ENCODE measurements at places on chromosomes 7 and 10.

GRCh38 chr7:129184981-129185670 is 3.3 kb upstream of the SMO start:
- DNase-seq: no peak

GRCh38 chr7:332646-333392 is 42.8 kb downstream of the FOXL3 start:
- DNase-seq: peak; percentile 62

- DNase-seq: no peak
These were observed 94.8 kb downstream of the KCNMA1 start for GRCh38 chr10:77542710-77543259.

DNA sequence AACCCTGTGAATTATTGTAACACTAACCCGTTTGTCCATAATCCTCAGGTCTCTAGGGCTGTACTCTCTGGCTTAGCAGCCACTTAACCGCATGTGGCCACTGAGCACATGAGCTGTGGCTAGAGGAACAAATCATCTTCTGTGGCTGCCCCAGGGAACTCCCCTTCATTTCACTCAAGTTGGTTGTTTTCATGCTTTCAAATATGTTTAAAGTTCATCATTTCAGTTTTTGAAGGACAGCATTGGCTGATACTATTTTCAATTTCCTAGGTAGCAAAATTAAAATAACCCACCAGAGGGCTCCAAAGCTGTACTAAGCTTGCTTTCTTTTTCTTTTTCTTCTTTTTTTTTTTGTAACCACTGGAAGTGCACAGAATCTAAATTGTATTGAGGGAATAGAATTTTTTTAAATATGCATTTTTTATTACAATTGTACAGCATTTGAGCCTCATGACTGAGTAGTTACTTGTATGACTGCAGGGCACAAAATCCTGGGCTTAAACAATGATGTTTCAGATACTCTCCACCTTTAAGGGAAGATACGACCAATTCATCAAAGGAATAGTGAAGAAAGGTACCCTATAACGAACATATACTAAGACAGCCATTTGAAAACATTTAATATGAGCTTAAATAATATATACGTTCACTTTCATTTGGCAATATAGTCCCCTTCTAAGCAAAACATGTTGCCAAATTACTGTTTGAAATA is 38.6 kb downstream of the MRC1 start:
- DNase-seq: no peak

- peak; percentile 64 for DNase-seq
These were observed 31.5 kb downstream of the MBL2 start for GRCh38 chr10:52740913-52741675.

DNA sequence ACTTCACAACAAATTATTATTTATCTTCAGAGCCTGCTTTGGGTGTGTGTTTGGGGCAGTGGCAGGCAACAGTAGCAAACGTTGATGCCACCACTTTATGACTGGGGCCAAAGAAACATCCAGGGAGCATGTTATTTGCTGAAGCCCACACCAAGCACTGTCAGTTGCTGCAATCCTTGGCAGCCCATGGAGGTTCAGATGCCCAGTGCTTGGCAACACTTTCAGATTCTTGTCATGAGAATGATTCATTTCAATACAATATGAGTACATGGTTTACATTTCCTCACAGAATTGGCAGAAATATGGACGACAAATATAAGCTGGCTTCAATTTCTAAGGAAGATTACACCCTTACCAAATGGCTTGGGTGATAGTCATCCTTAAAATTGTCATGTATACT is 46.5 kb upstream of the GLI3 start:
- DNase-seq: no peak

DNA sequence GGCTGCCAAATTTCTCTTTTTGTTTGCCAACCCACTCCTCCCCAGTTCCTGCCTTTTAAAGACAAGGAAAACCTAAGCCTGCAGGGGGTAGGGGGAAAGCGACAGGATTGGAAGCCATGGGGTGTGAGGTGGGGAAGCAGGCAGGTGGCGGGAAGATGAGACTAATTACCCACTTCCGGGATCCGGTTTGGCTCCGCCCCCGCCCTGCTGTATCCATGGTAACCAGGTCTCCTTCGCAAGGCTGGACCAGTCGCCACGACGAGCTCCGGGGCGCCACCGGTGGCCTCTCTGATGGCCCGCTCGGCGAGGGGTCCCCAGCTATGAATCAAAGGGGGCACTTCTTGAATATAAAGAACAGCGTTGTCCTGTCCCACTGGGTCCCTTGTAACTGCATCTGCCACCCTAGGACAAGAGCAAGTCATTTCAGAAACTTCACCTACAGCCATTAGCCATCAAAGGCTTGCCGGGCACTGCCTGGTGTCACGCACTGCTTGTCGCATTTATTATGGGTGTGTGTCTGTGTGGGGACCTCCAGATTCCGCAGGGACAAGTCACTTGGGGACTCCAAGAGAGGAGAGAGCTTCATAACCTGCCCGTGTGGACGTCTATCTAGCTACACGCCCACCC is 55.4 kb upstream of the LMTK2 start:
- peak; percentile 7 for DNase-seq

DNA sequence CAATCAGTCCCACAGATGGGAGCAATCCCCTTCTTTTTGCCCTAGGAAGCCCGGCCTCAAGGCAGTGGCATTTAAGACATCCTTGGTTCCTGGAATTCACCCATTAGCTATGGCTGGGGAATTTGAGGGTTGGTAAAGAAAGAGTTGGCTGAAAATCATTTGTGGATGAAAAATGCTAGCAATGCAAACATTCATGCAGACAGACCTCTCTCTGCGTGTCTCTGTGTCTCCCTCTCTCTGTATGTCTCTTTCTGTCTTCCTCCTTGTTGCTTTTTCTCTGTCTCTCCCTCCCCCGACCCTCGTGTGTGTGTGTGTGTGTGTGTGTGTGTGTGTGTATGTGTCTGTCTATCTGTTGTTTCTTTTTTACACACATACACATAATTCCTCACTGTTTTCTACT is 19.4 kb downstream of the LDB3 start:
- no peak for DNase-seq

DNA sequence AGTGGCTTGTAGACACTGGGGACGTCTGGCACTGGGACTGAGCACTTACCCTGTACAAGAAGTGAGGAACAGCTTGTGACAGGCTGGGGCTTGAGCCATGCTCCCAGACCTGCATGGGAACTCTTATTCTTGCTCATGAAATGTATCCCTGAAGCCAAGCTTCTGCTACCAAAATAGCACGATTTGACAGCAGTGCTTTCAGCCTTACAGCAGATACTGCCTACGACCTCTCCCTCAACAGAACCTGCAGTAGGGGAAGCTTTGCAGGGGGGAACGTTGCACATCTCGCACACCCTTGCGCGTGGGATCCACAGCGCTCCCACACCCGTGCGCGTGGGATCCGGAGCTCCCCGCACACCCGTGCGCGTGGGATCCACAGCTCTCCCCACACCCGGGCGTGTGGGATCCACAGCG is 88.0 kb downstream of the CREM start:
- DNase-seq: no peak
